GM03348 (cell line): ENCODE measurements at places on chromosomes 2 and 18.
A peak's percentile ranks its signal among the peaks of the same experiment; 100 is the strongest.

DNA sequence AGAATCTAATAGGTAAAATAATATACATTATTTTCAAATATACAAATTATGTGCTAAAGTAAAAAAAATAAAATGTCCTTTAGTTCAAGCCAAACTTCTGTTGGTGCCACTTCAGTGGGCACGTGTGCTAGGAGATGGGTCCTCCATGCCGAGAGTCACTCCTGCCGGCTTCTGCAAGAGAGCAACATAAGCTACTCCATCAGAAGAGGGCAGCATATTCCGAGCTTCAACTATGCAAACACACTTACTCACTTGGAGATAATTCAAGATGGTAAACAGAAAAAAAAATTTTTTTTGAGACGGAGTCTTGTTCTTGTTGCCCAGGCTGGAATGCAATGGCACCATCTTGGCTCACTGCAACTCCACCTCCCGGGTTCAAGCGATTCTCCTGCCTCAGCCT lies 24.4 kb downstream of the CNOT11 start:
- no peak for DNase-seq

GRCh38 chr2:23519334-23519651 lies 134.3 kb downstream of the KLHL29 start:
- DNase-seq = peak; percentile 36

GRCh38 chr2:113089916-113090315 lies 22.1 kb downstream of the IL1F10 start:
- no peak for DNase-seq

DNA sequence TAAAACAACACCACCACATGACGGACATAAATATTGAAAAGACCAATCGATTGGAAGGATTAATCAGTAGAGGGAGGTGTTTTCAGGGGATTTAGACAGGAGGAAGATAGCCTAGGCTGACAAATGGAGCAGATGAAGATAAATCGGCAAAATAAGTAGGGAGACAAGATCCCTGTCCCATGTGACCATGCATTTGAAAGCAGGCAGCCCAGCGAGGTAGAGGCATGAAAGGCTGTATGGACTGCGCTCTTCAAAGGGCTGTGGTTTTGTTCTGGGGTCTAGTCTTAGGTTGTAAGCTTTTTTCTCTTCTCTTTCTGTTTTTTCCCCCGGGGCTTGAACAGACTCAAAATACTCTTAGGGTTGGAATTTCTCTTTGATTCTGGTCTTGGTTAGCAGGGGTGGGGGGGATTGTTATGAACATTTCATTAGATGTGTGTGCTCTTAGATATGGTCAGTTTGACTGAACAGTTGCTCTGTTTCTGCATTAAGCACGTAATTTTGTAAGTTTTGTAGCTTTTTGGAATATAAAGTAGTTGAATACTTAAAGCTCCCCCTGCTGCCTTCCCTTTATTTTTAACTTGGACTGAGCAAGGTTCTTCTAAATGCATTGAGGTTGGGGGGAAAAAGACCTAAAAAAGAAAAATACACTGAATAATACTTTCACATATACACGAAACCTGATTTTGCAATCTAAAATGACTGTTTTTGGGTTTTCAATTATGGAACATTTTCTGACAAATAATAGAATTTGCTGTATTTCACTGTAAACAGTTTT lies 32.2 kb downstream of the ZNF532 start:
- no peak for DNase-seq

- peak; percentile 66 for DNase-seq
Measured at GRCh38 chr2:162118166-162119031, 33.6 kb downstream of the GCG start.

- DNase-seq = no peak
Measured at GRCh38 chr2:38498045-38498481, 104.7 kb downstream of the HNRNPLL start.

DNA sequence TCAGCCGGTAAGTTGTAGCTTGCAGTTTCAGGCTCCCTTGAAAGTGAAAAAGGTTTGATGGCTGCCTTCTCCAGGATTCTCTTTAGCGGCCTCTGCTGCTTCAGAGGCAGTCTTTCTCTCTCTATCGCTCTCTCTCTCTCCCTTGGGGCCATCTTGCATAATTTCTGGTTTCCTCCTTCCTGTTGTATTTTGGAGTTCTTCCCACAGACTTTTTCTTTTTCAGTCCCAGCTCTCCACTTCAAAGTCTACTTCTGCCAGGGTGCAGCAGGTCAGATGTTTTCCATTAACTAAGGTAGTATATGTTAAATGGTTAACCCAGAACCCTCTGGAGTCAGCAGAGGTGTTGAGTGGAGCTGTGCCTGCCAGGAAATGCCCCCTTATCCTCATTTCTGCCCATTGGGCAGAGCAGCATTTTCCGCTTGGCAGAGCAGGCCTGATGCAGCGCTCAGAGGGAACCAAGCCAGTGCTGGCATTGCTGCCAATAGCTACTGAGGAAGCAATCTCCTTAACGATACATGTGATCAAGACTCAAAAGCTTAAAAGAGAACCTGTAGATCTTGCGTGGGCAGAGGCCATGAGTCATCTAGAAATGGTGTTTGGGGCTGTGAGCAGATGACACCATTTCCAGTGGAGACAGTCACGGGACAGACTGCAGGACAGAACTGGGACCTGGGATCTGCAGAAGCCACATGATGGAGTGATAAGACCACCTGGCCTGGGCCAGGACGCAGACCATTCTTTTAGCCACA lies 20.8 kb downstream of the DBI start:
- DNase-seq = peak; percentile 85

- no peak for DNase-seq
Measured at GRCh38 chr2:218583983-218584850, 15.6 kb downstream of the CNOT9 start.

- no peak for DNase-seq
Measured at GRCh38 chr2:67576991-67577390, 179.9 kb downstream of the ETAA1 start.

GRCh38 chr2:111239581-111240249 lies 119.0 kb downstream of the BCL2L11 start:
- no peak for DNase-seq

- no peak for DNase-seq
Measured at GRCh38 chr2:50714089-50714488, 317.8 kb downstream of the NRXN1 start.

- DNase-seq = no peak
Measured at GRCh38 chr2:126901459-126901858, 2.8 kb downstream of the TEX51 start.

GRCh38 chr2:186445506-186445905 lies 40.6 kb upstream of the ZC3H15 start:
- DNase-seq = no peak

GRCh38 chr2:147076634-147077033 lies 768.2 kb upstream of the ACVR2A start:
- DNase-seq = peak; percentile 63

DNA sequence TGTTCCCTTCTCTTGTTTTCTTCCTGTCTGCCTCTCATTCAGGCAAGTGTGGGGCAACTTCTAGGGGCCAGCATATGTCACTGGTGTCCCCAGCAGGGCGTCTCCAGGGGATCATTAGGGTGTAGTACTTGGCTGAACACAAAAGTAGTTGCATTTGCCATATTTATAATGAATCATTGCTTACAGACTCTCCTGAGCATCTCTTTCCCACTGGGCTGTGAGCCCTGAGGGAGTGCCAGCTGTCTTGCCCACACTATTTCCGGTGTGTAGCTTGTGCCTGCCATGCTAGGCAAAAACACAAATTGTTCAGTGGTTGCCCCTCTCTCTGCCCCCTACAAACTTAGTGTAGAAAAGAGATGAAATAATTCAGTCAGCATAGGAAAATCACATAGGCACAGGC lies 40.8 kb upstream of the SCLY start:
- DNase-seq = no peak

DNA sequence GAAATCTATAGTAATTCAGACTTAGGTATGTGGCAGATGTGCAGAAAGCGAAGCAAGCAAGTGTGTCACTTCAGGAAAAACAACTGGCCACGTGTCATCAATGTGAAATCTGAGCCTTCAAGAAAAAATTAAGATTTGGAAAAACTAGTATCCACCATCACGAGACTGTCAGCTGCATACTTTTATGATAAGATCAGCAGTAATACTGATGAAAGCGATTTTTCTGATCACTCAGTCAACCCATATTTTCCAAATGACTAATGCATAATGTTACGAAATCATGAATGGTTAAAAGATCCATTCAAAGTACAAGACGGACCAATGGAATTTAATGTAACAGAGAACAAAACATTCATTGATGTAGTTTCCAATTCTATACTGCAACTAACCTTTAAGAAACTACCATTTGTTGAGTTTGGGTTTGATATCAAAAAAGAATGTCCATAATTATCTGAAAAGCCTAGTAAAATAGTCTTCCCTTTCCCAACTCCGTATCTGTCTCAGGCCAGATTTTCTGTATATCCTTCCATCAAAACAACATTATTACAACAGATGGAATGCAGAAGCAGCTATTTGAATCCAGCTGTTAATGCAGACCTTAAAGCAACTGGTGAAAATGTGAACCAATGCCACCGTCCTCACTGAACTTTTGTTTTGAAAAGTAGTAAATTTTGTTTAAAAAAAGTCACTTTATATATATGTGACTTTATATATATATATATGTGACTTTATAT lies 17.0 kb upstream of the BCL2 start:
- peak; percentile 82 for DNase-seq

DNA sequence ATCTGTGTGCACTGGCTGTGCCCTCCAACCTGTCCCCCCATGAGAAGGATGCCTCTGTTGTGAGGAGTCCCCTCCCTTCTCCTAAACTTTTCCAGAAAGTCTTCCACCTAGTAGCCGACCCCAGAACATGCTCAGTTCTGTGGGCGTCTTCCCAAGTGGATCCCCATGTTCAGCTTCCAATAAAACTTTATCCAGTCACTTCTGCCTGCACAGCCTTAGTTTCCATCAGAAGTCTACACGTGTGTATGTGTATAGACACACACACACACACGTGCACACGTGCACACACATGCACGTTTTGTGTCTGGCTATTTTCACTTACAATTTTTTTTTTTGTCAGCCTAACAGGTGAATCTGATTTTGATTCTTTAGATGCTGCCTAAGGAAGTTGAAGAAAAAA lies 115.1 kb downstream of the RTP5 start:
- DNase-seq = no peak

DNA sequence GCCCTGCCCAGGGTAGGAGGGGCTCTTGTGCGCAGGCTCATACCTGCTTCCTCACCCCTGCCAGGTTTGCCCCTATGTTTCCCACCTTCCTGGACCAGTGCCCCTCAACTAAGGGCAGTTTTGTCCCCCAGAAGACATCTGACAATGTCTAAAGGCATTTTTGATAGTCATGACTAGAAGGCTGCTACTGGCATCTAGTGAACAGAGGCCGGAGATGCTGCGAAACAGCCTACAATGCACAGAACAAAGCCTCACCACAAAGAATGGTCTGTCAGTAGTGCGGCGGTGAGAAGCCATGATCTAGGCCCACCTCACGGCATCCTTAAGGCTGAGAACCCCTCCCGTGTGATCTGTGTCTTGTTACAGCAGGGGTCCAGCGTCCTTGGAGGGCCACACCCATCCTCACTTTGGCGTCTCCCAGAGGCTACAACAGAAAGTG lies 96.0 kb downstream of the TMEM17 start:
- no peak for DNase-seq

GRCh38 chr2:53036196-53036595 lies 731.4 kb upstream of the CHAC2 start:
- peak; percentile 47 for DNase-seq

DNA sequence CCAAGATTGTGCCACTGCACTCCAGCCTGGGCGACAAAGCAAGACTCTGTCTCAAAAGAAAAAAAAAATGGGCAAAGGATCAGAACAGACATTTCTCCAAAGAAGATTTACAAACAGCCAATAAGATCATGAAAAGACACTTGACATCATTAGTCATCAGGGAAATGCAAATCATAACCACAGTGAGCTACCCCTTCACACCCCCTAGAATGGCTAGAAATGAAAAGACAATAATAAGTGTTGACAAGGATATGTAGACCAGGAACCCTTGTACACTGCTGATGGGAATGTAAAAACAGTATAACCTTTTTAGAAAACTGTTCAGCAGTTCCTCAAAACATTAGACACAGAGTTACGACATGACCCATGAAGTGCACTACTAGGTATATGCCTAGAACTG lies 18.4 kb upstream of the MTERF4 start:
- no peak for DNase-seq

GRCh38 chr2:181367906-181368435 lies 89.2 kb upstream of the ITGA4 start:
- no peak for DNase-seq

DNA sequence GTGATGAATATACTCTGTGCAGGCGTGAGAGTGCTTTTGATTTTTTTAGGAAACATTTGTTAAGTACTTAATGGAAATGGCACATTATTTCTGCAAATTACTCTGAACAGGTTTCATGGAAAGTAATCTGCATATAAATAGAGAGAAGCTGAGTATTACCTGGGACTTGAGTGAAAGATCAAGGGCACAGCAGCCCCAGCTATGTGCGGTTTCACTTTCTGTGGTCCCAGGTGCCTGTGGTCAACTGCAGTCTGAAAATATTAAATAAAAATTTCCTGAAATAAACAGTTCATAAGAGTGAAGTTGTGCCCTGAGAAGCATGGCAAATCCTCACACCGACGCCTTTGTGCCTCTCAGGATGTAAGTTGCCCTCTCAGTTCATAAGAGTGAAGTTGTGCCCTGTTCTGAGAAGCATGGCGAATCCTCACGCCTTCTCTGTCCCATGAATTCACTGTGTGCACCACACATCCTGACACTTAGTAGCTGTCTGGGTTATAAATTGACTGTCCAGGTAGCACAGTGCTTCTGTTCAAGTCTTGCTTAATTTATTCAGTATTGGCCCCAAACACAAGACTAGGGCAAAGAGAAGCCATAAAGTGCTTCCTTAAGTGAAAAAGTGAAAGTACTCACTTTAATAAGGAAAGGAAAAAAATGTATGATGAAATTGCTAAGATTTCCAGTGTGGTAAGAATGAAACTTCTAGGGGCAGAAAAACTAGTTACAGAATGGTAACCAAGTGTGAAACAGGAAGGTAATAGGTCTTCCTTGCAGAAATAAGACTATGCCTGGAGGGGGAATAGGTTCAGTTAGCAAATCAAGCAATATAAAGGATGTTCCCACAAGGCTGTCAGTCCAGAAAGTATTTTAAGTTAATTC lies 4.3 kb upstream of the SNTG2 start:
- DNase-seq = no peak

DNA sequence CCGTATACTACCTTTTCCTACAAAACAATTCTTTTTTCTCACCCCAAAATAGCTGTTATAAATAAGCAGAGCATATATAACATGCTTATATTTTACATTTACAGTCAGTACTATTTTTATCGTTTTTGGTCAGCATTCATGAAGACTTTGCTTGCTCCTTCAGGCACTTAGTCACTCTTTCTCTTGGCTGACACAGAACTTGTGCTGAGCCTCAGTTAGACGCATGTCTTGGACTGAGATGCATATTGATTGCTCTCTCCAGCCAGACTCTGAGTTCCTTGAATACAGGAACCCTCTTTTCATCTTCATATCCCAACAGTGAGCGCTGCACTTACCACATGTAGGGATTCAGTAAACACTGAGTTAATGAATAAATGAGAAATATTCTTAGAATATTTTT lies 158.3 kb downstream of the RTN4 start:
- no peak for DNase-seq

- DNase-seq = peak; percentile 31
Measured at GRCh38 chr18:8661754-8662559, 43.4 kb upstream of the MTCL1 start.
